DMS79 (cell line): ENCODE measurements at places on chromosomes 4 and X.

- no peak for DNase-seq
These were observed 219.2 kb downstream of the RPA4 start for GRCh38 chrX:97102938-97103337.

DNA sequence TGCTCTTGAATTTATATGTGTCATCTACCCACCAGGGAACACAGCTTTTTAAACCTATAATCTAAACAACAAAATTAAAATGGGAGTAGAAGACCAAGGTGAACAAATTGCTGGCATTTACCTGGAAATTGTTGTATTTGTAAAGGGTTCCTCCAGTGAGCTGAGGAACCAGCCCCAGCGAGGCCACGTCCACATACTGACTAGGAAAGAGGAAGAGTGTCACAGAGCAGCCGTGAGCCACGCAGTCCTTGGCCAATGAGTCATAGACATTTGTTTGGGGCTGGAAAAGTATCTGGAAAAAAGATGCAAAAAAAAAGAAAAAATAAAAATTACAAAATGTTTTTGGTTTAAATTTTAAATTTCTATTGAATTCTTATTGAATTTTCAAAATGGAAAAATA lies 58.7 kb downstream of the METTL14 start:
- DNase-seq = no peak

- DNase-seq = no peak
These were observed 191.0 kb downstream of the CCSER1 start for GRCh38 chr4:90318193-90318592.

DNA sequence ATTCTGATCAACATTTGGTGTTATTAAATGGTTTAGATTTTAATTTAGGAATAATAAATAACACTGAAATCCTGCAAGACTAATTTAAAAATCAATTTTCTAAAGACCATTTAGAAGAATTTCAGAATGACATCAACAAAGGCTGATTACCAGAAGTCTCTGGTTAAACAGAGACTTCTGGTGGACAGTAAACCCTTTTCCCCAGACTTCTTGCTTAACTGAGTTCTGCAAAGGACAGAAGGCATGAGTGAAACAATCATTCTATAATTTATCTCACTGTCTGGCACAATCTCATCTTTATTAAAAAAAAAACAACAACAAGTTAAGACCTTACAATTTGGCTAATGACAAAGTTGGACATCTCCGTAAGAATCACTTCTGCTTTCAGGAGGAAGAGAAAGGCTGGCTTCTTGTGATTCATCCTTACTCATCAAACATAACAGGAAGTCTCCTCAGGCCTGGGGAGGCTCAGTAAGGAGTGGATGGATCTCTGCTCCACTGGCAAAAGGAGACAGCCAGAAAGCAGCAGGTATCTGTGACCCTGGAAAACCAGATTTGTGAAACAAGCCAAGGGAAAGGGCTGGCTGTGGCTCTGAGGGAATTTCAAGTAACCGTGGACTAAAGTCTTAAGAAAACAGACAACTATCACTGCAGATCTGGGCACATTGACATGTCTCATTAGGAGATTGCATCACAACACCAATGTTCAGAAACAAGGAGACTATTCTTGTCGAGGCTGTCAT lies 908 bp upstream of the TLR6 start:
- no peak for DNase-seq

DNA sequence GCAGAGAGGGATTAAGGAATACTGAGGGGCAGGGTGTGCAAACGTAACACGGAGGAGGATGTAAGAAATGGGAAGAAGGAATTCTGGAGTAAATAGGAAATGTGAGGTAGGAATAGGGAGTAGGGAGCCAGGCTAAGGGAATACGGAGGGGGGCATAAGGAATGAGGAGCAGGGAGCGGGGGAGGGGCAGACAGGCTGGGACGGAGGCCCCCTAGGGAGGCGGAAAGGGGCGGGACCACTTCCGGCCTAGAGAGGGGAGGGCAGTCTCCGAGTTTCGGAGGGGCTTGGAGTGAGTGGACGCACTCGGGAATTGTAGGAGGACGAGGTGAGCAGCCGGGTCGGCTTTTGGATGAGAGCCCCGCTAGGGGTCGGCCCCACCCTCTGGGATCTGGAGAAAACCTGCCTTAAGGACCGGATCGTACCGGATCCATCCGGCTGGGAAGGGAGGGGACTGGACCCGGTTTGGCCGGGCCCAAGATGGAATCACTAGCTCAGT lies 612 bp downstream of the MAGED2 start:
- peak; percentile 57 for DNase-seq

GRCh38 chr4:150044517-150044916 lies 33.7 kb upstream of the DCLK2 start:
- no peak for DNase-seq

DNA sequence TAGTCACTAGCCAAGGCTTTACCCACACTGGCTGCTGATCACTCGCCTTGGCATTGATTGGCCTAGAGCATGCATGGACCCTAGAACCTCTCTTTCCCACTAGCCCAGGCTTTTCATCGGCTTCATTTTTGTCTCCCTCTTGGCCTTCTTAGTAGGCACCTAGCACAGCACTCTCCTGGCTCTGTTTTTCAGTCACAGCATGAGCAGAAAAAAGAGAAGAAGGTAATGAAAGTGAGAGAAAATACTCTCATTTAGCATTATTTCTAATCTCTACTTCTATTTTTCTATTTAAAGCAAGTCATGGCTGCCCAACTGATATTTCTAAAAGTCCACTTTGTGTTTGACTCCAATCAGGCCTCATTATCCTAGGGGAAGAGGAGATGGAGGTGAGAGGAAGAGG lies 267.2 kb downstream of the FBXO8 start:
- no peak for DNase-seq

DNA sequence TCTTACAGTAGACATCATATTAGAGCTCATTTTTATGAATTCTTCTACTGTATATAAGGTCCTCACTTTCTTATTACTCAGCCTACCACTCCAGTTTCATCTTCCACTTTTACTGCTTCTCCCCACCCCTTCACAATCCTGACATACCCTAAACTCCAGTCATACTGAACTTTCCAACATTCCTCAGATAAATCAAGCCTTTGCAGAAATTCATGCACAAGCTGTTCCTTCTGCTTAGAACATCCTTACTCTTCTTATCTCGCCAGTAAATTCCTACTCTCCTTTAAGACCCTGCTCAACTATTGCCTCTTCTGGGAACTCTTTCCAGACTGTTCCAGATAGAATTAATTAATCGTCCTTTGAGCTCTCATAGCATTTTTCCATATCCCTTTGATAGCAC lies 24.8 kb downstream of the RTL9 start:
- no peak for DNase-seq

DNA sequence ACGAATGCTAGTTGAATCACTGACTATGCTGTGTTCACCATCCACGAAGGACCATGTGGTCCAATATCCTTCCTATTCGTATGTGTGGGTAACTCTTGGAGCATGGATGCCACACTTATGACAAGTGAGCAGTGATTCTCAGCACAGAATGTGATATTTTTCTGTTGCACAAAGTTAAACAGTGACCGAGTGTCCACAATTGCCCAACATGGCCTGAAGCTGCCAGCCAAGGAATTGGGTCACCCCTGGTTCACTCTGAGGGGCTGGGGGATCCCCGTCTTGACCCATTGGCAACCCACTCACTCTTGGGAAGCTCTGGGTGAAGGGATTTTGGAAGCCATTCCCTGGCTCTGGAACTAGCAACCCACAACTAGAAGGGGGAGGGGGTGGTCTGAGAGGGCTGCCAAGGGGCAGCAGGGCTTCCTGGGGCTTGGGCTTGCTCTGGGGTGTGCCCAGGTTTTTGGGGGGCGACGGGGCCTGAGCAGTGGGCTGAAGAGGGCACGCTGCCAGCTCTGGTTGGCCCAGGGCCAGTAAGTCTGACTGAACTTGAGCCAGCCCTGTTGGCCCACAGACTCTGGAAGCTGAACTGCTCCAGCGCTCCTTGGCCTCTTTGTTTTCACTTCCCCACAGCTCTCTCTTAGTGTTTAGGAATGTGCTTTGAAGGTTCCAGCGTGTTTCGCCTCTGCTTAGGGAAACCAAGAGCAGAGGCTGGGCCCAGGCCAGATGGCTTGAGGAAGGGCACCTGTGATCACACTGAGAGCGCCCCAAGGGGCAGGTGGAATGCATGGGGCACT lies 43.1 kb upstream of the BCOR start:
- no peak for DNase-seq

GRCh38 chr4:161629694-161630441 lies 533.9 kb downstream of the FSTL5 start:
- DNase-seq = no peak

DNA sequence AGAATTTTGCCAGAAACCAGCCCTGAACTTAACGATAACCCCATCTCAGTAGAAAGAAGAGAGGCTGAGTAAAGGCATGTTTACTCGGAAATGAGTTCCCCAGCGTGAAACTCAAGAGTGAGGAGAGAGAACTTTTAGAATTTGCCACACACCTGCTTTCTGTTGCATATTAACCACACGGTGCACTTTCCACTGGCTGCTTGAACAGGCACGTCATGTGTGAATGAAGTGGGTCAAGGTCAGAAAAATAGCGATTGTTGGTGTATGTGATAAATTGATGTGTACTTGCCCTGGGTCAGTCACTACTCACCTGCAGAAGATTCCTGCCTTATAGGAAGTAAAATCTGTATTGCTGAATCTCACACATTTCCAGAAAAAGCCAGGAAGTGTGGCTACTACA lies 395.7 kb downstream of the TRIML1 start:
- DNase-seq = no peak

DNA sequence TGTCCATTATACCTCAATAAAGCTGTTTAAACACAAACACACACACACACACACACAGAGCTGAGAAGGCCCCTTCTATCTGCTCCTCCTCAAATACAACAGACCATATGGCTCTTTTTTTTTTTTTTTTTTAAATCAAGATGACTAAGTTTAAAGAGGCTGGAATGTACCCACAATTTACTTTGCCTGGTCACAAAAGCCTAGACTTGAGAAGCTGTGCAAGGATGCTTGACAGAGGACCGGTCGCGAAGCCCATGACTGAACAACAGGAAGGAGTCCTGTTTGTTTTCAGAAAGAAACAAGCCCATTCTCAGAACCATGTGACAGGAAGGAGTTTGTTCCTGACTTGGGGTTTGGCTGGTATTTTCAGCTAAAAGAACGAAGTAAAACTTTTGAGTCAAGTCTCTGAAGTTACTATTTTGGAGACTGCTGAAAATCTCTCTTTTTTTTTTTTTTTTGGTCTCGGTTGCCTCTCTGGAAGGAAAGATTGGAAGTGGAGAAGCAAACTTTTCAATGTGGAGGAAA lies 650.9 kb upstream of the TENM3 start:
- no peak for DNase-seq

DNA sequence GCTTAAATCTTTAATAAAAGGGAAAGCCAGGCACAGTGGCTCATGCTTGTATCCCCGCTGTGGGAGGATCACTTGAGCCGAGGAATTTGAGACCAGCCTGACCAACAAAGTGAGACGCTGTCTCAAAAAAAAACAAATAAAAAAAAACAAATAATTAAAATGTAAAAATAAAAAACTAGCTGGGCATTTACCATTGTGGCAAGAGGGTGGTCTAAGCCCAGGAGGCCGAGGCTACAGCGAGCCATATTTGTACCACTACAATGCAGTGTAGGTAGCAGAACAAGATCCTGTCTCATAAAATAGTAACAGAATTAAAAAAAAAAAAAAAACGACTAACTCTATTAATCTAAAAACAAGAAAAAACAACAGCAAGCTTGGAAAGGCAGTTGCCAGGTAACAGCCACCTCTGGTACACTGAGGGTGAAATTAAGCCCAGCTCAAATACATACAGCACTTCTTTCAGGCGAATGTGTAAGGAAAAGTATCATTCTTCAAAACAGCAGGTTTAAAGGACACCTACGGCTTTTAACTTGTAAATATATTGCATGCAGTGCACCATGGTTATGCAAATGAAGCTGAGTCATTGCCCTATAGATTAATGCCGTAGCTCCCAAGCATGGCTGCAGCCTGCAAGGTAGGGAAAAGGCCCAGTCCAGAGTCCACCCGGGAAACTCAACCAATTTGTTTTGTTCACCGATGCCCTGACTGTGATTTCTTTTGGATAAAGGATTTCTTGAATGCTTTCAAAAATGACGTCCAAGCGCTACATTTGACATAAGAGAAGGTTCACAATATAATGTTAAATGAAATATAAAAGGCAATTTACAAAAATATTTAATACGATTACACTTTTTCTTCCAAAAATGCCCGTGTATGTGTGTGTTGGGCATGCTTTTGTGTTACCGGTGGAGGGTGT lies 14.5 kb upstream of the TXLNG start:
- DNase-seq = no peak

DNA sequence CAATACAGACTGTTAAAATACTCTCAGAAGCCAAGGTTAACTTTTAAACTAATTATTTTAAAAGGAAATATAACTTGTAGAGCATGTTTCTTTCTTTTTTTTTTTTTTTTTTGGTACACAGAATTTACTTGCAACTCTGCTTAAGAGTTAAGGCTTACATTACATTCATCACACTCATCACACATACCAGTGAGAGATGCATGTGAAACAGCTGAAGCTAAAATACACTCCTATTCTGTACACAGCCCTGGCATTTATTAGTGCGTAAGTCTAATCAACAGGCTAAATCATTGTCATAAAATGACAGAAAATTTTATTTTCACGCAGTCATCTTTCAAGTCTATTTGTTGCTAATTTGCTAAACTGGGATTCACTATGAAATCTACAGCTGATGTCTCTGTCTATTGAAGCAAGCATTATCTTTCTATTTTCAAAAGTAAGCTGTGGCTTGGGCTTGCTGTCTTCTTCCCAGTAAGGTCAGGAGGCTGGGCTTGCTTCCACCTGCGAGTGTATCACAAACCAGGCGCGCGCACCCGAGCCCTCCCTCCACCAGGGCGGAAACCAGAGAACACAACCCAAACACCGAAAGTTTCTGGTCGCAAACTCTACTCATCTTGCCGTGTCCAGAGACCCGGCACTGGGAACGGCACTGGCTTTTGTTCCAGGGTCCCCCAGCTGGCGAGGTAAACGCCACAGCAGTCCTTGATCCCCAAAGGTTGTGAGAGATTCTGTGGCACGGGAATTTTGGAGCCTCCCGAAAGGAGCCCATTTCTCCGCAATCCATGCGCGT lies 3.9 kb downstream of the MAML3 start:
- peak; percentile 33 for DNase-seq

DNA sequence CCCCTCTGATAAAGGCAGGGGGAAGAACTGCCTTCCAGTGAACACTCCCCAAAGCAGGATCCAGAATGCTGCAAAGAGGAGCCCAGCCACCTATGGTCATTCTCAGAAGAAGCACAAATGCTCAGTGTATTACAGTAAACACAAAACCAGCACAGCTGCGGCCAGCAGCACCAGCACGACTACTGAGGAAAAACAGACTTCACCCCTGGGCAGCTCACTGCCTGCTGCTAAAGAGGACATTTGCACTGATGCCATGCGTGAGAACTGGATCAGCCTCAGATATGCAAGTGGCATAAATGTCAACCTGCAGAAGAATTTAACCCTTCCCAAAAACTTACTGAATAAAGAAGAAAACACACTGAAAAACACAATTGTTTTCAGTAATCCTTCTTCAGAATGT lies 80.2 kb upstream of the TLR2 start:
- no peak for DNase-seq

GRCh38 chr4:137359691-137360315 lies 172.5 kb downstream of the PCDH18 start:
- DNase-seq = no peak

- DNase-seq = no peak
These were observed 62.8 kb downstream of the UCHL1 start for GRCh38 chr4:41319553-41319952.
